ENCODE measurements at places on chromosomes 4 and X.
A peak's percentile ranks its signal among the peaks of the same experiment; 100 is the strongest.

- no peak for DNase-seq
Observed at GRCh38 chr4:13537832-13538177, 6.5 kb downstream of the NKX3-2 start.

DNA sequence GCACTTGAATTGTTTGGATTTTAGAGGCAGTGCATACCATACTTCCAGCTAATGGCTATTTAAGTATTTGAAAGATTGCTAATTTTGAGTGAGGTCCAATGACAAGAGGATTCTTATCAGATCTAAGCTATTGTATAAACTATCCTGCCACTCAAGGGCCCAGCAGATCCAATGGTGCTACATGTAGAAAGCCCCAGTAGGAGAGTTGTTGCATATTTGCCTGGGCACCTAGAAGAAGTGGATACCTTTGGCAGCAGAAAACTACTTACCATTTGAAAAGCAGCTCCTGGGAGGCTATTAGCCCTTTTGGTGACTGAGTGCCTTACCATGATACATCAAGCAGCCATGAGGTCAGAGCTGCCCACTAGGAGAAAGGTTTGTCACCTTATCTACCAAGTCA is 447.3 kb downstream of the C4orf33 start:
- DNase-seq, result no peak

DNA sequence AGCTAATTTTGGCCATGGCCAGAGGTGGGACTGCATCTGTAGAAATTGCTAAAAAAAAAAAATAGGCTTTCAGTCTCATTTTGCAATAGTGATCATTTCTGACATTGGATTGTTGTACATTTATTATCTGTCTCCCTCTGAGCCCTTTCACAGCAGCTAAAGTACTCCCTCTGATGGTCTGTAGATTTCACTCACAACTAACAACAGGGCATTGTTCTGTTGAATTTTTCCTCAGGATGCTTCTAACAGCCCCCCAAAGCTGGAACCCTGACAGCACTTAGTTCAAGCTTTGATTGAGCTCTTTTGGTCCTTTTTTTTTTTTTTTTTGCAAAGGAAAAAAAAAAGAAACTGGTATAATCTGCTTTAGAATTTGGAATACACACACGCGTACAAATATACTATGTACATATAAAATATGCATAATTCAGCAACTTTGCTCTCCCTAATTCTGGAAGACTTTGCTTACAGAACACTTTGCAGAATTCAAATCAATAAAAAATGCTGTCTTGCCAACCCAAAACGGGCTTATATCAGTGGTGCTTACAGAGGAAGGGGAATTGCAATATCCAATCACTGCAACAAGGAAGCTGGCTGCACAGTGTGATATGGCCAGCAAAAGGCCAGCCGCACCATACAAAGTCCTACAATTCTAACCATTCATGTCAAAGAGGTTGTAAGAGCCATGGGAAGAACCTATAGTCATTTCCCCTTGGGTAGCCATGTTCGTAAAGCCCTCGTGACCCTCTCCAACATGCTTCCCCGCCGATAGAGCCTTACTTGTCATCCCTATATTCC is 406.4 kb downstream of the SMARCA1 start:
- DNase-seq, result no peak

DNA sequence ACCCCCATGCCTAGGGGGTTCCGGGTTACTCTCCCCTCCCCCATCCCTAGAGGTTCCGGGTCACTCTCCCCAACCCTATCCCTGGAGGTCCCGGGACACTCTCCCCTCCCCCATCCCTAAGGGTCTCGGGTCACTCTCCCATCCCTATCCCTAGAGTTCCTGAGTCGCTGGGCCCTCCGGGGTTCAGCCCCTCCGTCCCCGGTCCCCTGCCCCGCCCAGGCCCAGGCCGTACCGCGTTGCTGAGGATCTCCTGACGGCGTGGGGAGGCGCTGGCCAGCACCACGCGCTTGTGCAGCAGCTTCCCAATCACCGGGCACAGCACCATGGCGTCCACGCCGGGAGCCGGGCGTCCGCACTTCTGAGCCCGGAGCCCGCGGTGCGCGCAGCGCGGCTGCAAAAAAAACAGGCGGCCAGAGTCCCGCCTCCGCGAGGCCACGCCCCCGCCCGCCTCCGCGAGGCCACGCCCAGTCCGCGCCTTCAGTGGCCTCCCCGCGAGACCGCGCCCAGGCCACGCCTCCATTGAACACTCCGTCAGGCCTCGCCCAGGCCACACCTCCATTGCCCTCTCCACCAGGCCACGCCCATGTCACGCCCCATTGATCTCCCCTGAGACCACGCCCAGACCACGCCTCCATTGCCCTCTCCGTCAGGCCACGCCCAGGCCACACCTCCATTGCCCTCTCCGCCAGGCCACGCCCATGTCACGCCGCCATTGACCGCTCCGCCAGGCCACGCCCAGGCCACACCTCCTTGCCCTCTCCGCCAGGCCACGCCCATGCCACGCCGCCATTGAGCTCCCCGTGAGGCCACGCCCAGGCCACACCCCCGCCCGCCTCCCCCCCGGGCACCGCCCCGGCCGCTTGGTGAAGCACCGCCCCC is at the start of gene ASMTL:
TSS of gene ASMTL (minus strand) at position 394 of the 879 bp plus-strand sequence. CDS start at position 325, 69 bp downstream.
- DNase-seq, result peak; percentile 88

DNA sequence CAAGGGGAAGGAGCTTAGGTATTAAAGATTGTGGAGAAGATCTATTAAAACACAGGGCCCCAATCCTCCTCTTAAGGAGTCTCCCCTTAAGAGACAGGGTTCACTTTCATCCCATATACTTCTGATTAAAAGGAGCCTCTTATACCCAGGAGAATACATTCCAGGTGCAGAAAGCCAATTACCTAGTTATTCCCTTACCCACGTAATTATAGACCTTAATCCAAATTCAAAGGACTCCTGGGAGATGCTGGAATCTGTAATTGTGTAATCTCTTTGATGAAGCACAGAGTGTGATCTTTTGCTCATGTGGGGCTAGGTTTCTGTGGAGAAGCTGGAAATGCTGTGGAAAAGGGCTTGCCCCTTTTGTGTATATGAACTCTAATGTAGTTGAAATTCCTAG is 1.4 kb upstream of the SEC24B start:
- DNase-seq, result no peak

DNA sequence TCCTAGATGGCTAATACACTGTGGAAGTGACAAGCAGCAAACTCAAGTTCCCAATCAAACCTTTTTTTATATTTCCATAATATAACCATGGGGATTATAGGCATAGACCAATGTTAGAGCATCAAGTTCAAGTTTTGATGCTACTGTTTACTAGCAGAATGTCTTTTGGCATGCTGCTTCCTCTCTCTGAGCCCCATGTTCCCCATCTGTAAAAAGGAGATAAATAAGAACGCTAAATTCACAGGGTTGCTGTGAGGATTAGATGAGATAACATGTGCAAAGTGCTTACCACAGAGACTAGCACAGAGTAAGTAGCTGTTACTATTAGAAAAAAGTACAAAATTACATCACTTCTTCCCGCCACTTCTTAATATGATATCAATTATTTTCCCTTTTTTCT is 18.0 kb downstream of the MBNL3 start:
- DNase-seq, result no peak

DNA sequence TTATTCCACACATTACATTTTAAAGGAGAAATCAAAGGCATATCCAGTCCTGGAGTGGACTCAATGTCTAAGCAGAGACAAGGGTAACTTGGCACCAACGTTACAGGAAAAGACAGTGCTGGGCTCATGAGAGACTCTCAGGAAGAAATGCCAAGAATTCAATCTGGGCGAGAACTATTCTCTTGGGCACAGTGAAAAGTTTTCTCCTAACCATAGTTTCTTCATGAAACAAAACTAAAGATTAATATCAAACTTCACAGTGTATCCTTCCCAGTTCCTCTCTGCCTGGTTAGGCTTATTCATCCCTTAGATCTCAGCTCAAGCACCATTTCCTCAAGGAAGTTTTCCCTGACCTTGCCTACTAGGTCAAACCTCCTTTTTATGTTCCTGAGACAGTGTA is 109.4 kb upstream of the TLL1 start:
- DNase-seq, result no peak

GRCh38 chr4:47668810-47669408 is 169.0 kb downstream of the CORIN start:
- peak; percentile 32 for DNase-seq

GRCh38 chr4:188975271-188975670 is 836.0 kb downstream of the TRIML1 start:
- no peak for DNase-seq

GRCh38 chr4:186685767-186686183 is 37.9 kb downstream of the FAT1 start:
- peak; percentile 71 for DNase-seq

DNA sequence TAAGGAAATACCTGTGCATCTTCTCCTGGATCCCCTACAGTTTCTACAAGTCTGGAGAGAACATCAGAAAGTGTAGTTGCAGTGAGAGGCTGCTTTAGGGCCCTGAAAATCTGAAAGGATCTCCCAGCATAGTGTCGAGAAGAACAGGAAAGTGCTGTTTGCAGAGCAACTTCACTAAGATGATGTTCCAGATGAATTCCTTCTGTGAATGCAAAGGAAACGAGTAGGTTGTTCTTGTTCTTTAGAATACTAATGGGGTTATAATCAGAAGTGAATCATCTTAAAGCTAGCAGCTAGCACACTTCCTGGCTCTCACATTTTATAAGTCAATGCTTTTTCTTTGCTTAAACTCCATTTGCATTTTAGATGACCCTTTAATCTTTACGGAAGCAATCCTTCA is 53.7 kb downstream of the ZAR1 start:
- DNase-seq, result no peak

GRCh38 chrX:30248854-30249253 is 1.9 kb downstream of the MAGEB1 start:
- no peak for DNase-seq

- DNase-seq, result no peak
Observed at GRCh38 chr4:61783050-61783449, 582.9 kb downstream of the ADGRL3 start.

DNA sequence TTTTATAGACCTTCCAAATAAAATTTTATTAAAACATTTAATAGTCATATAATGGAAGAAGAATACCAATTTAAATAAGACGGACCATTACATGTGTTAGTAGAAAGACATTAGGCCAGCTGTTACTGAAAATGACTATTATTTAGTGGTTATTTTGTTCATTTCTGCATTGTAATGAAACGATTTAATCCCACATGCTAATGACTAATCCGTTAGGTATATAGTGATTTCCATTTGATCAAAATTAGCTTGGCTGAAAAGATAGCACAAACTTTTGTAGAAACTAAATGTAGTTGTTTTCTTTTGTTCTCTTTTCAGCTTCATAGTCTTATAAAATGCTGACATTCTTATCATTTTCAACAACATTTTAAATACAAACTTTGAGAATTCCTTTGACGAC is 556.1 kb upstream of the TENM3 start:
- DNase-seq, result no peak

DNA sequence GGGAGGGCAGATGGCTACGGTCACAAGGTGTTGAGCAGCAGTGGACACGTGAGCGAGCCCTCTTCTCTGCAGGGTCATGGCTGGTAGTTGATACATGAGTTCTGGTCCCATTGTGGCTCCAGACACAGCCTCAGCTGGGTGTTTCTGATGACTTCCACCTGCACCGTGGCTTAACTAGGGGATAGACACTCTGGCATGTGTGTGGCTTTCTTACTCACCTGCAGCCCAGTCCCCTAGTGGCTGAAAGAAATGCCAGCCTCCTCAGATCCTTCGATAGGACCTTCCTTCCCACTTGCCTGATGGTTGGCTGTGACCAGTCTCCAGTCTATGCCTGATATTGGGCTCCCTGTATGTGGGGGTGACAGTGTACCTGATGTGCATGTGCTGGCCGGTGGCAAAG is 5.0 kb downstream of the GPR78 start:
- DNase-seq, result no peak

- DNase-seq, result no peak
Observed at GRCh38 chrX:1451251-1451660, 1.5 kb downstream of the ASMTL start.

GRCh38 chr4:169164669-169165415 is 105.9 kb downstream of the SH3RF1 start:
- DNase-seq, result peak; percentile 35

DNA sequence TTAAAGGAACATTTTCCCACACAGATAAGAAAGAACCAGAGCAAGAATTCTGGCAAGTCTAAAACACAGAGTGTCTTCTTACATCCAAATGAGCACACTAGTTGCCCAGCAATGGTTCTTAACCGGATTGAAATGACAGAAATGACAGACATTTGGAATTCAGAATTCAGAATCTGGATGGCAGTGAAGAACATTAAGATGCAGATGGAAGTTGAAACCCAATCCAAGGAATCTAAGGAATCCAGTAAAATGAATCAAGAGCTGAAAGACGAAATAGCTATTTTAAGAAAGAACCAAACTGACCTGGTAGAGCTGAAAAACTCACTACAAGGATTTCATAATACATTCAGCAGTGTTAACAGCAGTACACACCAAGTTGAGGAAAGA is 21.5 kb downstream of the ANAPC10 start:
- no peak for DNase-seq

- DNase-seq, result no peak
Observed at GRCh38 chr4:168562041-168562571, 65.3 kb downstream of the PALLD start.

- DNase-seq, result no peak
Observed at GRCh38 chr4:38802561-38803355, 1.8 kb downstream of the TLR1 start.

DNA sequence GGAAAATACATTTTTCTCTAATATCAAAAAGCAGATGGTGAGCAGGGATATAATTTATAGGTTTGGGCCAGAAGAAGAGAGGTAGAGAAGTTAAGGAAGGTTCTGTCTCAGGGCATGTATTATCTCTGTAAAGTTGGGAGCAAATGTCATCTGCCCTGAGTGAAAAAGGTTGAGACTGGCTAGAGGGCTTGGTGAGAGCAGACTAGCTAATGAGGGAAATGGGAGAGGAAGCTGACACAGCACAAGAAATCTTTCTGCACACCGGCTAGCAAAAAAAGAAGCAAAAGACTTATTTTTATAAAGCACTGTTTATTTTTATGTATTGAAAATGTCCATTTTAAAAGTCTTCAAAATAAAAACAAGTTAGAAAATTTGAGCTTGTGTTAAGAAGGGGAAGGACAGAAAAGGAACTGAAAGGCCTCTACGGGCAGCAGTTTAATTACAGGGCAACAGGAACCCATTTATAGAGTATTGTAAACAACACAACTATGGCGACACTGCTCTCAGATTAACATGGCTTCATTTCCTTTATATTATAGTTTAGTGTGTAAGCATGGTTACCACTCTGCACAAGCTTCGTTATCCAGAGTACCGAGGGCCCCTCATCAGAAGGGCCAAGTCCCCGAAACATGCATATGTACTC is 17.4 kb downstream of the CD40LG start:
- no peak for DNase-seq

- DNase-seq, result no peak
Observed at GRCh38 chr4:6901669-6902317, 7.8 kb upstream of the TBC1D14 start.

- no peak for DNase-seq
Observed at GRCh38 chrX:106932492-106932923, 12.3 kb downstream of the CLDN2 start.

GRCh38 chr4:92362028-92362427 is 58.3 kb downstream of the GRID2 start:
- no peak for DNase-seq

DNA sequence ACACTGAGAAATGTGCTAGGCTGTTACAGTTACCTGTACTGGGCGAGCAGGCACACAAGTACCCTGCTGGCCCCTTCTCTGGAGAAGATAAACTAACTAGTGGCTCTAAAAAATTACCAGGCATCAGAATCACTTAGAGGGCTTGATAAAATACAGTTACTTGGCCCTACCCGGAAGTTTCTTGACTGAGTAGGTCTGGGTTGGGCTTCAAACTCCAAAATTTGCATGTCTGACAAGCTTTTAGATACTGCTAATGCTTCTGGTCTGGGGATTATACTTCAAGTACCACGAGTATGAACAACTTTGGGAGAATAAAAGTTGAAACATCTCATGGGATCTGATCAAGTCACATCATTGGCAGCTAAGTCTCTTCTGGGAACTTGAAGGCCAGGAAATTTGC is 30.8 kb downstream of the CEP135 start:
- no peak for DNase-seq

Data from HTR-8/SVneo (cell line).